ENCODE measurements at places on chromosomes 12 and 14.

DNA sequence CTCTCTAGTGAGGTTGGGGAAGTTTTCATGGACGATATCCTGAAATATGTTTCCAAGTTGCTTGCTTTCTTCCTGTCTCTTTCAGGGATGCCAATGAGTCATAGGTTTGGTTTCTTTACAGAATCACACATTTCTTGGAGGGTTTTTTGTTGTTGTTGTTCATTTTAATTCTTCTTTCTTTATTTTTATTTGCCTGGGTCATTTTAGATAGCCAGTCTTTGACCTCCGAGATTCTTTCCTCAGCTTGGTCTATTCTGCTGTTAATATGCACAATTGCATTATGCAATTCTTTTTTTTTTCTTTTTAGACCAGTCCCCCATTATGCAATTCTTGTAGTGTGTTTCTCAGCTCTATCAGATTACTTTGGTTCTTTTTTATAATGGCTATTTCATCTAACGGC, 338.9 kb downstream of the AEBP2 start:
- DNase-seq, result no peak

- DNase-seq, result no peak
Observed at GRCh38 chr12:131941116-131941986, 8.4 kb upstream of the EP400 start.

DNA sequence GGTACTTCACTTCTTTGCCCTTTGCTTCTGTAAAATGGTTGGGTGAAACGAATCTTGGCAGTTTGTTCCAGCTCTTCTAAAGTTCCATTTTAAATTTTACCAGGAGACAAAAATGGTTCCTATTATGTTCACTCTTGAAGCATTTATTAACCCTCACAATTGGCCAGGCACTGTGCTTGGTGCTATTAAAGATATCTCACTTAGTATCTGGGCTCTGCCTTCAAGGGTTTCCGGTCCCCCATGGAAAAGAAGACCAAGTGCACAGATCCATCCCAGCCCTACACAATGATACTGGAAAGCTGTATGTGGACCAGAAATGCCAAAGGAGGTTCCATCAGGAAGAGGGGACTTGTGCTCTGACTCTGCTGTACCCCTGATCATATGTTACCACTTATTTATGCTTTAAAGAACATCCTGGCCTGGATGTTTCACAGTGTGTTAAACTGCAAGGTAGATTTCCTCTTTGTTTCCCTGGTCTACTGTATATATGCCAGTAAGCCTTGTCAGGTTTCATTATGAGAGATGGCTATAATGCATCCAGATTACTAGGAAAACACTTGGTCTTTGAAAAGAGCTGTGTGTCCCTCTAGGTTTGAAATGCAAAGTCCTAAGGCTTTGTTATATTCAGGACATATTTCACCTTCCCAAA, 154.8 kb downstream of the PRKCH start:
- no peak for DNase-seq

DNA sequence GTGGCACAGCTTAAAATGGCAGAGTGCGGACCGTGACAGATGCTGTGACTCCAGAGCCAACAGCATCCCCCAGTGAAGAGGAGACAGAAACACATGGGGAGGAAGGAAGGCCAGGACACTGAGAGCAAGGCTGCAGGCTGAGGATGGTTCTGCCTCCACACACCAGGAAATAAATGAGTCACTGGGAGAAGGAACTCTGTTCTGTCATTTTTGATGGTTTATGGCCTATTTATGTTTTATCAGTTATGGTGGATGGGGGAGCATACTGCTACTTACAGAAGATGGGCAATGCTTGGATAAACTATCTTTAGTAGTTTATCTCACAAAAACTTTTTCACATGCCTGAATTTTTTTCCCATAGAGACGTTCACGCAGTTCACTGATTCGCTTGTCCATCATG, 33.8 kb downstream of the ZFYVE21 start:
- DNase-seq, result no peak

DNA sequence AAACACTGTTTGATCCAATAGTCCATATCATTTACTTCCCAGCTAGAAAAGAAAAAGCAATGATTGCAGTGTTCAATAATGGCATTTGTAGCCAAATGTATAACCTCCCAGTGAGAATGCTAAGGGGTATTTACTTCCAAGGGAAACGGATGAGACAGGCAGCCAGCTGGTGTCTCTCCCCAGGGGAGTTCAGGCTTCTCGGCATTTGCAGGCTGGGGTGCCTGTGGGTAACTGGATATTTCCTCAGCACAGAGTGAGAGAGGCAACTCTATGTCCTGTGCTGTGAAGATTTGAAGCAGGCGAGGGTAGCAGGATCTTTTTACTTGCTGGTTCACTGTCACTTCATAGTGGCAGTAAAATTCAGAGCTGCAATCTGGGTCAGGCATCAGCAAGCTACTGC, 1455.6 kb upstream of the TMEM132C start:
- DNase-seq, result no peak

DNA sequence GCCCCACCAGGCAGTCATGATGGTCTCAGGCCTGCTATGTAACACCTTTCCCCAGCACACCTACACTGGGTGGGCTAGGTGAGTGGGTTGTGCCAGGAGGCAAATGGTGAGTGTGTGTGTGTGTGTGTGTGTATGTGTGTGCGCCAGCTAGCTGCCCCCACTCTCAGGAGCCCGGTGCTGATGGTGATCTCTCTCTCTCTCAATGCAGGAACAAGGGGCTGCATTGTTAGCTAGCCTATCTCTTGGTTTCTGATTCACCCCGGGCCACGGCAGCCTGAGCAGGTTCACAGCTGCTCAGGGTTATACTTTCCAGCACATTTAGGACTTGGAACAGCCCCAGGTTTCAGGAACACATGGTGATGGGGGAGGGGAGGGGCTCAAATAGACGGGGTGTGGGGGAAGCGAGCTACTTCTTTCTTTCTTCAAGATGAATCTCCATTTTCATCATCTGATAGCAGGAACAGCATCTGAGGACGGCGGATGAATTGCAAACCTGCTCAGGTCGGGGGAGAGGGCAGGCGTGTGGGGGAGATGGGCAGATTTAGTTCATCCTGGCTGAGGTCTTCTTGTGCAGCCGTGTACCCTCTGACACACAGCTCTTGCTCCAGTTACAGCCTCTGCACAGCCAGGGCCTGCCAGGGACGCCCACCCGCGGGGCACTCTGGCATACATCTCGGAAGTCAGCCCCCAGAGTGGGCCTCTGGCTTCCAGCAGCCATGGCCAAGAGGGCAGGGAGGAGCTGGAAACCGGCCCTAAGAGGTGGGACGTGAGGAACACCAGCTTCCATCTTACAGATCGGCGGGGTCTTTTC, 137.6 kb downstream of the ZFP36L1 start:
- no peak for DNase-seq

DNA sequence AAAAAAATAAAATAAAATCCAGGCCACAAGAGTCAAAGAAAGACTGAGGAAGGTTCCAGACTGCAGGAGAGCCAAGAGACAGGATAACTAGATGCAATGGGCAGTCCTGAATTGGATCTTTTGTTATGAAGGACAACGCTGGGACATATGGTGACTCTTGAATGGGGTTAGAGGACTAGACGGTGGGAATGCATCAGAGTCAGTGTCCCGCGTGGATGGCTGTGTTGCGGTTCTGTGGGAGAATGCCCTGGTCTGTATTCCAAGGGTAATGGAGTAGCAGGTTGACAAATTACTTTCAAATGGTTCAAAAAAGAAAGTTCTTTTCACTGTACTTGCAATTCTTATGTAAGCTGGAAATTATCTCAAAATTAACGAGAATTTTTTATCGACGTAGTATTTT, 20.1 kb downstream of the SSH1 start:
- no peak for DNase-seq

DNA sequence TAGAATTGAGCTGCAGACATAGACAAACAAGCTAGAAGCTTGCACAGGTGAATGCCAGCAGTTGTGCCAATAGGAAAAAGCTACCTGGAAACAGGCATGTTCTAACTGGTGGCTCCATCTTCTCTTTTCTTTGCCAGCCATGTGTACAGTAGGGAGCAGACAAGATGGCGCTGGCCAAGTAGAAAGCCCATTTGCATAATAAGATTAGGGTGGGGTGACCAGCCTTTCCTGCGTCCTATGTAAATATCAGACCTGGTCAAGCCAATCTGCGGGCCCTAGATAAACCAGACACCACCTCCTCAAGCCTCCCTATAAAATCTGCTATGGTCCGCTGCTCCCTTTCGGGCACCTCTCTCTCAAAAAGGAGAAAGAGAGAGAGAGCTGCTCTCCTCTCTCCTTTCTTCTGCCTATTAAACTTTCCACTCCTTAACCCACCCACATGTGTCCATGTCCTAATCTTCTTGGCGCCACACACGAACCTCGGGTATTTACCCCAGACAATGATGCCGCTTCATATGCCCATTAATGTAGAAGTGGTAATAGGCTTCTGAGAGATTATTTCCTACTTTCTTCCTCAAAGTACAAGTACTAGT, 201.0 kb downstream of the SLC25A21 start:
- DNase-seq, result no peak

DNA sequence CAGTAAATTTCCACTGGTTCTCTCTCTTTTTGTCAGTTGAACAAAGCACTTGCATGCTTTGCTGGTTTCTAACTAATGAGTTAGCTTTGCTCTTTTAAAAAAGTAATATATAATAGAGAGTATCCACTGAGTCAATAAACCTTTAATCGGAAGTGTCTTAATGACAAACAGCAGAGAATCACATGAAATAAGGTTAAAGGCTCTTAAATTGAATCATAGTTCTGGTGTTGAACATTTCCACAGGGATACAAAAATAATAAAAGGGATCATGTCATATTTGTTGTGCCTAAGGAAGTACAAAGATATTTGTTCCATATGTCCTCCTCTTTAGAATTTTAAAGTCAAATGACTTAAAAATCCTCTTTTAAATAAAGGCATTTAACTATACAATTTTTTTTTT, 362.6 kb downstream of the LRIG3 start:
- no peak for DNase-seq

GRCh38 chr14:102769049-102769327, 8.3 kb upstream of the TRAF3 start:
- DNase-seq, result no peak

DNA sequence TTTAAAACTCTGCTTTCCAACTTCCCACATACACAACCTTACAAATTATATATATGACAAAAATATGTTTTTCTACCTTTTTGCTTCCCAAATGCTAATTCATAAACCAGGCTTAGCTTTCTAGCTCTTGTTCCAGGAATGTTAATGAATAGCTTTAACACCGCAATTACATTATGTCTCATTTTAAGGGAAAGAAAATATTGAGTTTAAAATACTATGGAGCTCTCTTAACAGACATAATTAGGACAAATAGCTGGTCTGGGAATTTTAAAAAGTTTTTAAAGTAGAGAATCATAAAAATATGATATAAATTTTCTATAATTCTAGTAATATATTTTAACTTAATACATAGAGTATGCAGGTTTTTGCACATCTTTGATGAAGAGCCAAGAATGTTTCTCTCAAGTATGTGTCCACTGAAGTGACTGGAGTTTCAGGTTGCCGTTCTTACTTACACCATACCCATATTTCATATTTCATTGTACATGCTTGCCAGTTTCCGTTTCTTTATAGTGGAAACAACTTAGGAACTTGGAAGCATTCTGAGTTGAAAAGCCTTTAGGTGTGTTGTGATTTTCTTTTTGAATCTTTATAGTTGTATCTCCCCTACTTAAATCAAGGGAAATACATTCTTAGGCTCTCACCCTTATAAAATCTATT, 90.6 kb upstream of the SLCO1C1 start:
- DNase-seq, result no peak

DNA sequence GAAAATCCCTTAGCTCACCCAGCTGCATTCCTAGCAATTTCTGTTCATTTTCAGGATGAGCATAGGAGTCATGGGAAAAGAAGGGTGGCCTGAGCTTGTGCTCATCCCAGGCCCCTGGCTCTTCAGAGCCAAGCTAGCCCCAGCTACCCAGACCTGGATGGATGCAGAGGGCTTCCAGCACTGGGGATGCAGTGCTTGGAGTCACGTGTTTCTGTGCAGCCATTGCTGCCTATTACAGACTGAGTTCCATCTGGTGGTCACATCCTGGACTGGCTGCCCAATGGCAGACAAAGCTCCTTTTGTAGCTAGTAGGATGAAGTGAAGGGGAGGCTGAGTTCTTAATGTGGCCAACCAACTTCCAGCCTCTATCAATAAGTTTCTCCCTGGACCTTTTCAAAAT, 54.2 kb upstream of the JDP2 start:
- DNase-seq, result no peak

DNA sequence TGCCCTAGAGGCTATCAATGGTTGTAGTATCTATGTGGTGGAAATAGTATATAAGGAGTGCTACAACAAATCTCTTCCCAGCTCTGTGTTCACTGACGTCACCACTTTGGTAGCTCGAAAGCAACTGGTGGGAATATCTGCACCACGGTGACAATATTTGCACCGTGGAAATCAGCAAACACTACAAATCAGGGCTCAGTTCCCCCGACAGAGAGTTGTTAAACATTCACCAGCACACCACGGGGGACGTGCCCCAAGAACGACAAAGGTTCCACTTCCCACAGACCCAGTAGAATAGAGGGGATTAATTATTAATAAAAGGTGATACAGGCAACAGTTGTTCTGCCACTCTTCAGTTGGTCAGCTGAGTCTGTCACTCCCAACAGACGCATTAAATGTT, 98.4 kb downstream of the CCDC60 start:
- no peak for DNase-seq
